ENCODE measurements at places on chromosomes 1 and 21. TPM values are rescaled to one million over a fixed set of nuclear protein-coding genes. Genes with fewer than 3 reads are reported as not detected.

PSEN2 gene
- 21.5 TPM for total RNA-seq

NEXN gene
- total RNA-seq = 26.5 TPM

AMY1C gene
- total RNA-seq = not detected

AUNIP gene
- total RNA-seq = 1.7 TPM

ANXA9 gene
- 0.06 TPM for total RNA-seq

PRAMEF15 gene
- not detected for total RNA-seq

TNFRSF4 gene
- total RNA-seq = 0.13 TPM

PLA2G2F gene
- total RNA-seq = not detected

TCHH gene
- not detected for total RNA-seq

SPRR2E gene
- not detected for total RNA-seq

GRIK3 gene
- total RNA-seq = not detected

VWA5B1 gene
- not detected for total RNA-seq

GADD45A gene
- total RNA-seq = 46.4 TPM

SPRR1B gene
- not detected for total RNA-seq

FNDC10 gene
- 0.87 TPM for total RNA-seq

RSBN1 gene
- 12.9 TPM for total RNA-seq

FAM78B gene
- 0.25 TPM for total RNA-seq

DNAJC6 gene
- 2.5 TPM for total RNA-seq

NCAM2 gene
- 5.5 TPM for total RNA-seq

CHI3L2 gene
- total RNA-seq = 0.12 TPM

H3-3A gene
- 91.9 TPM for total RNA-seq

OR2T29 gene
- not detected for total RNA-seq

SLC19A2 gene
- 9.4 TPM for total RNA-seq

ORC1 gene
- total RNA-seq = 5.7 TPM

G0S2 gene
- 12.8 TPM for total RNA-seq

CNKSR1 gene
- total RNA-seq = 0.26 TPM

CYB5RL gene
- total RNA-seq = 6.2 TPM

PLCH2 gene
- total RNA-seq = 3.2 TPM

S100A7 gene
- total RNA-seq = not detected

HCRTR1 gene
- 0.26 TPM for total RNA-seq

HHAT gene
- total RNA-seq = 5.8 TPM

AMPD1 gene
- not detected for total RNA-seq

NCSTN gene
- total RNA-seq = 86.9 TPM

PPM1J gene
- 0.53 TPM for total RNA-seq

DIO1 gene
- not detected for total RNA-seq

PTPN22 gene
- 1.1 TPM for total RNA-seq

ZFP69B gene
- total RNA-seq = 3.0 TPM

TFF1 gene
- not detected for total RNA-seq

CCDC18 gene
- 11.1 TPM for total RNA-seq

ADIPOR1 gene
- total RNA-seq = 163 TPM
